ENCODE measurements at places on chromosomes 4 and X. TPM values are rescaled to one million over a fixed set of nuclear protein-coding genes. Genes with fewer than 3 reads are reported as not detected.

- no peak for DNase-seq
- no peaks in the 10 kb centered on the region for H3K4me1 ChIP-seq
- H3K36me3 ChIP-seq, result no peaks in the 10 kb centered on the region
- peaks cover 23% of the 10 kb centered on the region for H3K27me3 ChIP-seq
These were observed 538 bp upstream of the CYTL1 start for GRCh38 chr4:5019796-5020195.

DNA sequence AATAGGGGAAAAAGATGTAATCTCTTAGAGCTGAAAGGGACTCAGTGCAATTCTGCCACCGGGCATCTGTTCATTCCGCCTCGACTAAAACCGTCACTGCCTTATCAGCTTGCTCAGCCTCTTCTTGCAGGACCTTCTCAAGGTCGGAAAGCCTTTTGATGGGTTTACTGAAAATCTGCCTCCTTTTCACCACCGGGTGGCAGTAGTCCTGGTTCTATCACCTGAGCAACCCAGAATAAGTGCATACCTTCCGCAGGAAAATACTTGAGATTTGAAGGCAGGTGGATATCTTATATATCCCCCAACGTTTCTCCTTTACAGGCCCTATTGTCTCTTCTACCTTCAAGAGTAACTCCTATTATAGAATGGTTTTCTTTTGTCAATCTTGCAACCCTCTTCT, 103.4 kb upstream of the PAK3 start:
- H3K4me1 ChIP-seq, result no peaks in the 10 kb centered on the region
- H3K27me3 ChIP-seq, result no peaks in the 10 kb centered on the region
- no peaks in the 10 kb centered on the region for H3K36me3 ChIP-seq
- no peak overlapping the region for H3K4me3 ChIP-seq
- H3K27ac ChIP-seq, result no peak overlapping the region

HPSE gene
- polyA plus RNA-seq, result 1.2 TPM

- H3K4me1 ChIP-seq, result peaks cover 36% of the 10 kb centered on the region
- peaks cover 13% of the 10 kb centered on the region for H3K36me3 ChIP-seq
- peak within 1 kb of the TSS; percentile 71 for H3K4me3 ChIP-seq
- DNase-seq, result no peak
- no peaks in the 10 kb centered on the region for H3K27me3 ChIP-seq
- peak within 1 kb of the TSS; percentile 89 for H3K27ac ChIP-seq
These were observed at the start of gene OTUD5 for GRCh38 chrX:48957477-48957826. OTUD5 (minus strand) TSS chrX:48957607; CDS start chrX:48957570, 37 bp downstream.

SYNPO2 gene
- polyA plus RNA-seq, result 2.1 TPM

DNA sequence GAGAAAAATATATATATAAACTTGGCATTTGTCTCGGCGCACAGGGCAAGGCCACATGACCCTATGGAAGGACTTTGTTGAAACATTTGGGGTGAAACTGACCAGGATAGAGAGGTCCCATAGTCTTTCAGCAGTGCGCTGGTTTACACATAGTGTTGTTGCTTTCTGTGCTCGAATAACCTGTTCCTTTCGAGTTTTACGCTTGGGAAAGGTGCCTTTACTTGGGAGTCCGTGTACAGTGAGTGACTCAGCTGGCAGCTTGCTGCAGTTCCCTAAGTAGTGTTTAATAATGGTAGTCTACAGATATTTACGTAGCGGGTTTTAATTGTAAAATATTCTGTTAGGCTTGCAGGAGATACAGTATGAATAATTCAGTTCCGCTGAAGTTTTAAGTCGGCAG, 578 bp downstream of the APOOL start:
- no peaks in the 10 kb centered on the region for H3K36me3 ChIP-seq
- no peaks in the 10 kb centered on the region for H3K27me3 ChIP-seq
- peak overlapping the region; percentile 48 for H3K4me3 ChIP-seq
- H3K4me1 ChIP-seq, result no peaks in the 10 kb centered on the region
- peak overlapping the region; percentile 63 for H3K27ac ChIP-seq

- peak; percentile 63 for DNase-seq
- no peaks in the 10 kb centered on the region for H3K4me1 ChIP-seq
- H3K27ac ChIP-seq, result no peak overlapping the region
- H3K4me3 ChIP-seq, result no peak overlapping the region
- H3K36me3 ChIP-seq, result no peaks in the 10 kb centered on the region
These were observed 14.9 kb downstream of the RAB33A start for GRCh38 chrX:130186651-130187050.

TIGD4 gene
- 0.25 TPM for polyA plus RNA-seq

DNA sequence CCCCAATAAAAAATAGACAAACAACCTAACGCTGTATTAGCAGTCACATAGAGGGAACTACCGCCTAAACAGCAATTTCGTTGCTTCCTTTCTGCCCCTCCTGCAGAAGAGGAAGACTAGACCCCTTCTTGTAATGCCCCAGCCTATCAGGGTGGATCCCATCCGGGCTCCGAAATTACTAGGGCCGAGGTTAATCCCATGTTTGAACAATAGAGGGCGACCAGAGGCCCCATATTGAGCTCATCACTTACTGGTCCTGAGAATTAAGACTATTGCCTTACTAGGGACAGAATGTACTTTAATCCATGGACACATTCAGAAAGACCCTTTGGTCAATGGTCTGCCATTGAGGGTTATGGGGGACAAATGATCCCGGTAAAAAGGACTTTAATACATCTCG, 11.8 kb upstream of the ZNF630 start:
- H3K27ac ChIP-seq, result no peak overlapping the region
- DNase-seq, result no peak
- H3K36me3 ChIP-seq, result no peaks in the 10 kb centered on the region
- no peaks in the 10 kb centered on the region for H3K27me3 ChIP-seq
- no peak overlapping the region for H3K4me3 ChIP-seq
- H3K4me1 ChIP-seq, result no peaks in the 10 kb centered on the region

- peaks cover 15% of the 10 kb centered on the region for H3K27me3 ChIP-seq
- H3K4me3 ChIP-seq, result no peak overlapping the region
- H3K4me1 ChIP-seq, result no peaks in the 10 kb centered on the region
- H3K27ac ChIP-seq, result no peak overlapping the region
These were observed 9.9 kb downstream of the JAKMIP1 start for GRCh38 chr4:6190486-6190885.

RHOXF1 gene
- not detected for polyA plus RNA-seq

EIF4E gene
- 115 TPM for polyA plus RNA-seq

GRCh38 chrX:47843363-47843762, 6.7 kb downstream of the ZNF81 start:
- H3K27me3 ChIP-seq, result no peaks in the 10 kb centered on the region
- H3K4me1 ChIP-seq, result no peaks in the 10 kb centered on the region
- no peak overlapping the region for H3K27ac ChIP-seq

NLGN3 gene
- 0.95 TPM for polyA plus RNA-seq

DNA sequence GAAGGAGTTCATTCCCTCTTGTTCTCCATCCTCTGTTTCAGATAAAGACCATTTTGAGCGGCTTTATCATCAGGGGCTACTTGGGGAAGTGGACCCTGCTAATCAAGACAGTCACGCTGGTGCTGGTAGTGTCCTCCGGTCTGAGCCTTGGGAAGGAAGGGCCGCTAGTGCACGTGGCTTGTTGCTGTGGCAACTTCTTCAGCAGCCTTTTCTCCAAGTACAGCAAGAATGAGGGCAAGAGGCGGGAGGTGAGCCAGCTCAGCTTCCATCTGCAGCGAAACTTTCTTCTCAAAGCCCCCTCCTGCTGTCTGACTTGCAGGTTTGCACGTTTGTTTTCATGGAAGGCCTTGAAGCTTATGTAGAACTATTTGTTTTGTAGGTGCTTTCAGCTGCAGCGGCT, 49.5 kb downstream of the CLCN4 start:
- no peaks in the 10 kb centered on the region for H3K36me3 ChIP-seq
- H3K27ac ChIP-seq, result no peak overlapping the region
- H3K27me3 ChIP-seq, result no peaks in the 10 kb centered on the region
- no peak overlapping the region for H3K4me3 ChIP-seq

GRCh38 chrX:118823263-118824172, at the start of gene ZCCHC12:
ZCCHC12 (plus strand) TSS chrX:118823824; CDS start chrX:118825245, 1,421 bp downstream.
- peak; percentile 75 for DNase-seq
- H3K36me3 ChIP-seq, result no peaks in the 10 kb centered on the region
- no peak within 1 kb of the TSS for H3K4me3 ChIP-seq
- H3K27me3 ChIP-seq, result no peaks in the 10 kb centered on the region
- H3K4me1 ChIP-seq, result peaks cover 13% of the 10 kb centered on the region

BRS3 gene
- not detected for polyA plus RNA-seq

DNA sequence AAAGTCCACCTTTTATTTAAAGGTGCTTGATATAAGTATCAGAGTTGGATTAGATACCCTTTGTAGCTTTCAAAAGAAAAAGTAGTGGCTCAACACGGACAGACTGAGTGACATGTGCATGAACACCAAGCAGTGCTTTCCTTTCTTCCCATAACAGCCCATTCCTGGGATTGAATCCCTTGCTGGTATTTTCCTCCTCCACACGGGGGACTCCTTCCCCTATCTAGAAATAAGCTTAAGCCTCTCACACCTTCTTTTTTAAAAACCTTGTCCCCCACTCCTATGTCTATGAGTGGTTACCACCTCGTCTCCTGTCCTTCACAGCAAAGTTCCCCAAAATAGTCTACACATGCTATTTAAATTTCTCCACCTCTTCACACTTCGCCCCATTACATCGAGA, 5.1 kb downstream of the AP1S2 start:
- peaks cover 8% of the 10 kb centered on the region for H3K36me3 ChIP-seq
- peak overlapping the region; percentile 27 for H3K27ac ChIP-seq
- no peak for DNase-seq

CXCL11 gene
- not detected for polyA plus RNA-seq

GDPD2 gene
- polyA plus RNA-seq, result 2.3 TPM

GRCh38 chr4:106707776-106708463, 328.2 kb downstream of the DKK2 start:
- DNase-seq, result no peak
- no peaks in the 10 kb centered on the region for H3K27me3 ChIP-seq
- no peaks in the 10 kb centered on the region for H3K36me3 ChIP-seq
- no peaks in the 10 kb centered on the region for H3K4me1 ChIP-seq

DNA sequence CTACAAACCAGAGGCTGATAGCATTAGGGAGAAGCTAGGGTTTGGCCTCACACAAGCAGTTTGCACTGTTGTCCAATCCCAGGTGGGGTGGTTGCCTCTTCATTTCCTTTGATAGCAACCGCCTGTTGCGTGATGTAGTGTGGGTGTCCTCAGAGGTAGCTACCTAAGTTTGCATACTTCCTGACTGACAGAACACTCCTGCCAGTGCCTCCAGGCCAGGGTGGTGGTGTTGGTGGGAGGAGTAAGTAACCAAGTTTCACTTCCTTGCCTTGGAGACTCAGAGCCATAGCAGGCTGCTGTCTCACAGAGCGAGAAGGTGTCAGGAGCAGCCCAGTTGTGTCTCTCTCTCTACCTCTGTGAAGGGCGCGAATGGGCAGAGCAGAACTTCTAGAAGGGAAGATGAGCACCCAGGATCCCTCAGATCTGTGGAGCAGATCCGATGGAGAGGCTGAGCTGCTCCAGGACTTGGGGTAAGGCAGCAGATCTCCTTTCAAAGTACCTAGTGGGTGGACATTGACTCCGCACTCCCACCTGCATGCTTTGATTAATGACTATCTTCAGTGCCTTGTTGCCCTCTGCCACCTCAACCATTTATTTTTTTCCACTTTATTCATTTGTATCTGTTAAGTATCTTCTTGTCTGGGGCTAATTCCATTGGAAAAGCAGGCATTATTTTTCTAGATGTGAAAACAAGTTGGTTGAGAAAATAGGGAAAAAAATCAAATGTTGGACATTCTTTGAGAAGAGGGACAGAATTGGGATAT, at the start of gene DAPP1:
Gene DAPP1, plus strand, starts transcription at position 283 of the 764 bp plus-strand sequence. Its CDS starts 87 bp downstream, at position 370.
- H3K4me1 ChIP-seq, result no peaks in the 10 kb centered on the region
- peak; percentile 70 for DNase-seq
- H3K27ac ChIP-seq, result peak within 1 kb of the TSS; percentile 28
- no peaks in the 10 kb centered on the region for H3K27me3 ChIP-seq
- no peaks in the 10 kb centered on the region for H3K36me3 ChIP-seq

GRCh38 chrX:153644356-153645125, 2.5 kb upstream of the DUSP9 start:
- DNase-seq, result peak; percentile 59
- no peak overlapping the region for H3K4me3 ChIP-seq
- no peak overlapping the region for H3K27ac ChIP-seq

FREM3 gene
- polyA plus RNA-seq, result not detected

- no peak overlapping the region for H3K27ac ChIP-seq
- H3K4me1 ChIP-seq, result peaks cover 7% of the 10 kb centered on the region
- H3K27me3 ChIP-seq, result no peaks in the 10 kb centered on the region
- H3K36me3 ChIP-seq, result no peaks in the 10 kb centered on the region
- no peak for DNase-seq
These were observed 80.5 kb downstream of the STAG2 start for GRCh38 chrX:124042042-124042441.

CSN1S1 gene
- polyA plus RNA-seq, result not detected

- H3K4me1 ChIP-seq, result no peaks in the 10 kb centered on the region
- H3K27ac ChIP-seq, result no peak overlapping the region
- no peak overlapping the region for H3K4me3 ChIP-seq
- no peaks in the 10 kb centered on the region for H3K36me3 ChIP-seq
These were observed 494.6 kb upstream of the FAM241A start for GRCh38 chr4:111650674-111651086.

DNA sequence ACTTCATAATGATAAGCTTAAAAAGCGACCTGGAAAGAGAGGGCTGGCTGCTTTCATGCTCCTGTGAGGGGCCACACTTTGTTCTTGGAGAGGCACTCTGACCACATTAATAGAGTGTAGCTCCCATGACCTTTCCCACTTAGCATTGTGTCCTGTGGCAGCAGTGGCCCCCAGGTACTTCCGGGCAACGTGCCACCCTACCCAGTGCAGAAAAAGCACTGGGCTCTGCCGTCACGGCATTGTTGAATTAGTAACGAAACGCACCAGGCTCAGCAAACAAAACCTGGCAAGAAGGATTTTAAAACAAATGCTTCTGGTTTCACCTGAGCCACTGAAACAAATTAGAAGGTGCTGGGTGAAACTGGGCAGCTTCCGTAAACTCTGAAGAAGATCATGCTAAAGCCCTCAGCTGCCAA, 5.4 kb upstream of the SORBS2 start:
- H3K27ac ChIP-seq, result peak overlapping the region; percentile 69
- no peak overlapping the region for H3K4me3 ChIP-seq
- H3K4me1 ChIP-seq, result no peaks in the 10 kb centered on the region
- DNase-seq, result no peak
- no peaks in the 10 kb centered on the region for H3K27me3 ChIP-seq
- no peaks in the 10 kb centered on the region for H3K36me3 ChIP-seq

DNA sequence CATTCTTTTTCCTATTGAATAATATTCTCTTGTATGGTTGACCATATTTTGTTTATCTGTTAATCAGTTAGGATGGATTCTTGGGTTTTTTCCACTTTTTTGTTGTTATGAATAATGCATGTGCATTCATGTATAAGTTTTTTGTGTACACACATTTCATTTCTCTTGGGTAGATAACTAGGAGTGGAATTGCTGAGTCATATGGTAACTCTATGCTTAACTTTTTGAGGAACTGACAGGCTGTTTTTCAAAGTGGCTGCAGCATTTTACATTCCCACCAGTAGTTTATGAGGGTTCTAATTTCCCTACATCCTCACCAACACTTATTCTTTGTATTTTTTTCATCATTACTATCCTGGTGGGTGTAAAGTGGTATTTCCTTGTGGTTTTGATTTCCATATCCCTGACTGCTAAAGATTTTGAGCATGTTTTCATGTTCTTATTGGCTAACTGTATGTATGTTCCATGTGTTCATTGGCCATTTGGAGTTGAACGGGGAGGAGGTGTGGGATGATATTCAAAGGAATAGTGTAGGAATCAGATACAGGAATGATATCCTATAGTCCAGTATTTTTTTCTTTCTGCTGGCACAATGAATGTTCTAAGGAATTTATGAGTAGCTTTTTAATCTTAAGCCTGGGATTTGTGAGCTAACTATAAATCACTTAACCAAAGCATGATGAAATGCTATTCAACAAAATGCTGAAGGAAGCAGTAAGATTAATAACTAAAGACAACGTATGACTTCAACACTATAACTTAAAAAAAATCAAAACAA, 114.3 kb downstream of the AMELX start:
- H3K4me3 ChIP-seq, result no peak overlapping the region
- no peaks in the 10 kb centered on the region for H3K36me3 ChIP-seq
- peak overlapping the region; percentile 27 for H3K27ac ChIP-seq
- no peak for DNase-seq
- H3K27me3 ChIP-seq, result no peaks in the 10 kb centered on the region

CT45A10 gene
- polyA plus RNA-seq, result not detected
